Umbilical cord (tissue), 2 donors: ENCODE measurements at places on chromosomes 3 and 15.

DNA sequence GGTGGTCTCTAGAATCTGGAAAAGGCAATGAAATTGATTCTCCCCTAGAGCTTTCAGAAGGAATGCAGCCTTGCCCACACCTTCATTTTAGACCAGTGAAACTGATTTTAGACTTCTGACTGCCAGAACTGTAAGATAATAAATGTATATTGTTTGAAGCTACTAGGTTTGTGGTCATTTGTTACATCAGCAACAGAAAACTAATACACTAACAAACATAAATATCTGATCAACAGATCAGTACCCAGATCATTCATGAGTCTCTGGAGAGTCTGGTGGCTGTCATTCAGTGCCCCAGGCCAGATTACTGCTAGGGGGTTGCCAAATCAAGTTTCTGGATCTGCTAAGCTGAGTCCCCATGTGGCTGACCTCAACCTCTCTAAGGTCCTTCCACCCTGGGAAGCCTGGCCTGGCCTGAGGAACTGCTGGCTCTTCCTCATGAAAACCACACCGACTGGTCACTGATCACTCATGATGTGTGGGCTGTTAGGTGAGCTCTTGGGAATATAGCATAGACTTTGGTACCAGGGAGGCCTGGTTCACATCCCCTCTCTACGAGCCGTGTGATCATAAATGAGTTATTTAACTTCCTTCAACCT, 11.1 kb upstream of the LACTB start:
- DNase-seq, result no peak

GRCh38 chr3:85180-85579, 111.4 kb upstream of the CHL1 start:
- DNase-seq, result no peak

DNA sequence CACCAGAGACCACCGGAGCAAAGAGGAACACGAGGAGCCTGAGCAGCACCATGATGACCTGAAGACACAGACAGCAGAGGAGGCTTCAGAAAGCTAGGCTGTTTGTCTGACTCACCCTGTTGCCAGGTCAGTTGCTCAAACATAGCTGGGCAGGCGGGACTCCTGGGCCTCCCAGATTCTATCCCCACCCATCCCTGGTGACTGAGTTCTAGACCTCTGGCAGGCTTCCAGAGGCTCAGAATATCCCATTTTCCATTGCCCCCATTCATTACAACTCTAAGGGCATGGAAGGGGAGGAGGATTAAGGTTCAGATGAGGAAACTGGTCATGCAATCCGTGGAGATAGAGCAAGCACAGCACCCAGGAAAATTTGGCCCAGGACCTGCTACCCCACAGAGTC, at the start of gene CDHR4:
Gene CDHR4 (minus strand): TSS at position 113 of the 400 bp plus-strand sequence. CDS start 61 bp downstream, at position 52.
- peak; percentile 77 for DNase-seq

- no peak for DNase-seq
Measured at GRCh38 chr3:59994732-59995304, 945.0 kb upstream of the CFAP20DC start.

DNA sequence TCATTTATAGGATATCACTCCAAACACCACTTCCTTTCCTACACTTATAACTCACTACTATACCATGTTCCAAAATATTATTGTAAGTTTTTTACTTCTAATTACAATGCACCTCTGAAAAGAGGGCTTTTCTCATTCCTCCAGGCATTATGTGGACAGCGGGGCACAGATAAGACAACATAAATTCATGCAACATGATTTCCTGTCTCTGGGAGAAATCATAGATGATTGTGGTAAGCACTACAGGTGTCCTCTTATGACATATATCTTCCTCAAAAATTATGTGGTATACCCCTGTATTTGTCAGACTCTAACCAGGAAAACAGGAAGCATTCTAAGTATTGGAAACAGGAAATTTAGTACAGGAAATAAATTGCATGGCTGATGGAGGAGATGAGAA, 45.7 kb upstream of the INO80 start:
- DNase-seq, result no peak

GRCh38 chr3:160099834-160100233, 111.2 kb downstream of the IL12A start:
- DNase-seq, result no peak

DNA sequence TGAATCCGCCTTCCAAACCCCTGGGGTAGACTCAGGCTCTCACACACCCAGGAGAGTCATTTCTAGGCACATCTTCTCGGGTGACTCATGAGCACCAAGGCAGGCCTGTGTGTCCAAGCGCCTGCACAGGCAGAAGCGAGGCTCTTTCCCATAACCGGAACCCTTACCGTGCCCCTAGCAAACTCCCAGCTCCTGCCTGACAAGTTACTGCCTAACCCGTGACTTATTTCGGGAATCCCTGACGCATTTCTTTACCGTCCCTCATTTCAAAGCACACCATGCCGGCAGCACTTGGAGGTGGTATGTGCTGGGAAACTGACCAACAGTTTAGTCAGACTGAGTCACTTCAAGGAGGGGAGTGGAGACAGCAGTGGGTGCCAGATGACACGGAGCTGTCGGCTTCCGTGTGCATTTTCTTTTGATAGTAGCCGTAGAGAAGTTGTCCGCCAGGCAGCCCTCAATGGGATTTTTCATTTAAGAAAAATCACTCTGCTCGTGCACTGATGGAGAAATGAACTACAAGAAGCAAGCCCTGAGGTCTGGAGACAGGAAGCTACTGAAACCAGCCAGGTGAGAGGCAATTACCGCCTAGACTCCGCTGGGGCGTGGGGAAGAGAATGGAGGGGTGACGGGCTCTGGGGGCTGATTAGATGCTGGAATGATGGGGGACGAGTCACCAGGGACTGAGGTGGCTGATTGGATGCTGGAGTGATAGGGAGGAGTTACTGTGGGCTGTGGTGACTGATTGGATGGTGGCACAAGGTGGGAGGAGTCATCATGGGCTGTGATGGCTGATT, 17.3 kb upstream of the HRH1 start:
- DNase-seq, result peak; percentile 78

GRCh38 chr3:24831221-24831620, 336.6 kb upstream of the THRB start:
- no peak for DNase-seq

DNA sequence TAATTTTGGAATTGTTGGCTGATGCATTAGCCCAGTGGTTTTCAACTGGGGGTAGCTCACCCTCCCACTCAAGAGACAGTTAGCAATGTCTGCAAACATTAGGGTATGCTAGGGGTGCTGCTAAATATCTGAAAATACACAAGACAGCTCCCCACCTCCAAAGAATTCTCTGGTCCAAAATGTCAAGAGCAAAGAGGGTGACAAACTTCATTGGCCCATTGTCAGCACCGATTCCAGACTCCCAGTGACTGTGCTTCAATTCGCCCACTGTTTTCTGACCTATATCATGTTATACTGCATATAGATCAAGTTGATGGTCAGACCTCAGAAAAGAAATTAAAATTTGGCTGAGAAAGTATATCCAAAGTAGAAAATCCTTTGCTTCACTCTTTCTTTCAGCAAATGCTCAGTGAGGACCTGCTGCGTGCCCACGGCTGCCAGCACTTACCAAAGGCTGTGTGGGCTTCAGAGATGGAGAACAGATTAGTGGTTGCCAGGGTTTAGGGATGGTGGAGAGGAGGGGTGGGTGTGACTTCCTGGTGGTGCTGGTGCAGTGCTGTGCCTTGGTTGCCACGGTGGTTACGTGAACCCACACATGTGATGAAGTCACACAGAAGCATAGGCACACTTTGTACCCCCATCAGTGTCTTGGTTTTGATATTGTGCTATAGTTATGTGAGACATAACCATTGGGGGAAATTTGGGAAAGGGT, 204.0 kb downstream of the PLCL2 start:
- no peak for DNase-seq

DNA sequence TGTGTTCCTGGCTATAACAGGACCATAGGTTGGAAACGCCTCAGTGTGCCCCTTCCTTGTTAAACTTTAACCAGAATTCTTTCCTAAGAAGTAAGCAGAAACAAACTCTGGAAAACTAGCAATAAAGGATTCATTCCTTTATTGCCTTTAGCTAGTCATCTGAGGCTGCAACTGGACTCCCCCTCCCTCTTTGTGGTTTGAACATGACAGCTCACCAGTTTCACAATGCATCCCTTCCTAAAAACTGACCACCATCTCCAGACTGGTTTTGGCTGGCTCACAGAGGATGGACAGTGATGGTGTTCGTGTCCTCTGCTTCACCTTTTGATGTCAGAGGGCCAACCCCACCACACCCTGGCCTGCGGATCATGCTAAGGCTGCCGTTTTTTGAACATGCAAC, 27.9 kb upstream of the TGFBR2 start:
- DNase-seq, result peak; percentile 15

DNA sequence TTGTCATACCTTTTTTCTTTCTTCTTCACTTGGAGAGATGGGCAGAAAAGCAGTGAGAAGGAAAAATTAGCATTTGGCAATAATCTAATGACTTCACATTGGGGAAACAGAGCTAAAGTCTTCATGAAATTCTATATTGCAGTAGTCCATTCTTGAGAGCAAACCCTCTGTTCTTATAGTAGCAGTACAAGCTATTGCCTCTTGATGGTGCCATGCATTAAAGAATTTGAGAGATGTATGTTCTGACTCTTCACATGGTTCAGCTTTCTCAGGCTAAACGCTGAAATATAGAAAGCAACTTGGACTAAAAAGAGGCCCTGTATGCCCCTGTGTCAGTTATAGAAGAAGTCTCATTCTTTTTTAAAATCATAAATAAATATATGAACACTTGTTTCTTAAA, 36.0 kb downstream of the PHLDB2 start:
- DNase-seq, result peak; percentile 21

DNA sequence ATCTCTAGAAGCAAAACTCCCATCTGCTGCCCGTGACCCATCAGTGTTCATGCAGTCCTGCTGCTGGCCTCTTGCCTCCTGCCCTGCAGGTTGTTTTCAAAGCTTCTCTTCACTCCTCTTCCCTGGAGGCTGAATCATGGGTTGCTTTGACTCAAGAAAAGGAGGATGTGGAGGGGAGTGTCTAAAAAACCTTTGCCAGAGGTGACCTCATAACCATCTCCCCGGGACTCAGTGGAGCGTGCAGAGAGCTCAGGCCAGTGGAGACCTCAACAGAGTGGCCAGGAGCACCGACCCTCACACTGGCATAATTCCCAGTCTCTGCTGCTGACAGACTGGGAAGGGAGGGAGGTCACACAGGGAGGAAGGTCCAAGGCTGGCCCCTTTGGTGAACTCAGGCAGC, 60.9 kb upstream of the ITGA11 start:
- no peak for DNase-seq

GRCh38 chr3:126136428-126137220, 43.8 kb downstream of the ALDH1L1 start:
- no peak for DNase-seq
